ENCODE measurements at places on chromosomes 16 and 17.

DNA sequence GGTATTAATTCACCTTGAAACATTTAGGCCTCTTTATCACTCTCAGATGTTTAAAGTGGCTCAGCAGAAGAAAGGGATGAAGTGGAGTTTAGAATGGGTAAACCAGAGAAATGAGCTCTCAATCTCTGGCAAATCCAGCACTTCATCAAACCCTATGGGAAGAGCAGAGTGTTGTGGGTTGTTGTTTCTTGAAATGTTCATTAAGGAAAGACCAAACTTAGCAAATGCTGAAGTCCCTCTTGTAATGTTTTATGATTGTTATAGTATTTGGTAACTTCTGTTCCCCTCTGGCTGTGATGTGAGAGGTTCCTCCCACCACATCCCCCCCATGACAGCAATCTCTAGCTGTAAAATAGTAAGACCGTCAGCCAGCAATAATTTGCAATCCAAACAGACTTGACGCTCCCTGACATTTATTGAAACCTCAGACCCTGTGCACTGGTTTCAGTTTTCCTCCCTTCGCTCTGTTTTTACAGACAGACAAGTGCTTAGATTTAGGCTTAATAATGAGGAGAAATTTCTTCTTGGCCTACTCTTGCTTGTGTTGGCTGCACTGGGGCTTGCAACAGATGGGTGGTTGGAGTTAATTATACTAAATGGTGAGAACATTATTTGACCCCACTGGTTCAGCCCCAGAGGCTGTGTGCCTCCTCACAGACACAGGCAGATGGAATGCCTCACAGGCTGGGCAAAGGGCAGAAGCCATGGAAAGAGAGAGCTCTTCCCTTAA is 609.4 kb upstream of the SOX9 start:
- no peak for DNase-seq

- no peak for DNase-seq
These were observed 143.3 kb downstream of the AATF start for GRCh38 chr17:37092071-37092470.

- no peak for DNase-seq
These were observed 178.4 kb downstream of the CCDC182 start for GRCh38 chr17:57566721-57567120.

- no peak for DNase-seq
These were observed 10.6 kb downstream of the CDH16 start for GRCh38 chr16:66908116-66908515.

DNA sequence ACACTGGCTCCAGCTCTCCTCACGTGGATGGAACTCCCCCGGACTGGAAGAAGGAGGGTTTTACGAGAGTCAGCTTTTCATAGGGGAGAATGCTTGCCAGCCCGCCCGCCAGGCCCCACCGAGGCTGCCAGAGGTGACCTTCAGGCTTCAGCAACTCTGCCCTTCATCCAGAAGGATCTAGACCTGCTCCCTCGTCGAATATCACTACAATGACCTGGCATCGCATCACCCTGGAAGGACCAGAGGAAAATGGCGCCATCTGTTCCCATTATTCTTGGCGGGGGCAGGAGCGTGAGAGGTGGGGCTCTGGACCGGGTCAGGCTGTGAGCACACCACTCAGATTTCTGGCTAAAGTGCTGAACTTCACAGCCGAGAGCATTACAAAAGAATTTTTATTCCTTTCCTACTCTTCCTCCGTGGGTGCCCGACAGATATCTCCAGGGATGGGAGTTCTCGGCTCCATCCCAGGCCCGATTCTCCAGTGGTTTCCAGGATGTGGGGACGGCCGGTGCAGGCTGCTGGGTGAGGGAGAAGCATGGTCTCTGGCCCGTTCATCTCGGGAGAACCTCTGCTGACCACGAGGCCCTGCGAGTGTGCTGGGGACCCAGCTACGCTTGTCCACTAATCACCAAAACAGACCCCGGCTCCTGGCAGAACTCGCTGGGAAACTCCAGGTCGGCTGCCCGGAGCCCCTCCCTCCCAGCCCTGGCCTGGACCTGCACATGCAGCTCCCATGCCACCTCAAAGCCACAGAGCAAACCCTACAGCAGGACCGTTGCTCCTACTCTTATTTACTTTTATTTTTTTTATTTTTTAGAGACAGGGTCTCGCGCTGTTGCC is 36.8 kb upstream of the ZNF469 start:
- DNase-seq: no peak

GRCh38 chr16:66569827-66570405 is 3.7 kb downstream of the CMTM1 start:
- DNase-seq: no peak

DNA sequence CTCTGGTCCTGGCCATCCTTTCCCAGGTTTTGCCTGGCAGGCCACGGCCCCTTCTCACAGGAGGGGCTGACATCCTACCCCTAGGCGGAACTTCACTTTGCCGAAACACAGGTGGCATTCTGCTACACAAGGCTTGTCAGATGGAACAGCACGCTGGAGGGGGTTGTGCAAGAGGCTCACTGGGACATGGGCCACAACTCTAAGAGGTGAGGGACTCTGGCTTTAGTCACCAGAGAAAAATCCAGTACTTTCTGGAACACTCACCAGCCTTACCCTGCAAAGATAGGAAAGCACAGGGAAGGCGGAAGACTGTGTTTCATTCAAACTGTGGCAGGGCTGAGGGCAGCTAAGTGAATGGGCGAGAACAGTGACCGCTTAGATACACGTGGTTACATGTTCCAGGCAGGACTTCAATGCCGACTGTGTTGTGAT is 18.3 kb downstream of the CDC42EP4 start:
- DNase-seq: no peak

- no peak for DNase-seq
These were observed 4.8 kb upstream of the SIRT7 start for GRCh38 chr17:81922566-81923301.

DNA sequence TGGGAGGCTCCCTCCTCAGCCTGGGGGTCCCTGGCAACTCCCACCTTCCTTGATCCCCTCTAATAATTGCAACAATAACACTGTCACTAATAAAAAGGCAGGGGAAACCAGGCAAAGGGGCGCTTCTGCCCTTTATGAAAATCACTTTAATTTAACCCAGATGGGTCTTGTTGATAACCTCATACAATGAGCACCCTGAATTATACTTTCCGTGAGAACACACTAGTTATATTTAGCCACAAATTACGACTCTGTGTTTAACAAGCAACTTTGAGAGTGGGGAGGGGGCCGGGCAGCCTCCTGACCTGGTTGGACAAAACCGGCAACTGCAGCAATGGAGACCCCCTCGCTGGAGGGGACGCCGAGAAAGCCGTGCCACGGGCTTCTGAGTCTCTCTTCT is 5.7 kb upstream of the BAHCC1 start:
- no peak for DNase-seq

- no peak for DNase-seq
These were observed 8.2 kb downstream of the ARHGEF15 start for GRCh38 chr17:8318010-8318935.

DNA sequence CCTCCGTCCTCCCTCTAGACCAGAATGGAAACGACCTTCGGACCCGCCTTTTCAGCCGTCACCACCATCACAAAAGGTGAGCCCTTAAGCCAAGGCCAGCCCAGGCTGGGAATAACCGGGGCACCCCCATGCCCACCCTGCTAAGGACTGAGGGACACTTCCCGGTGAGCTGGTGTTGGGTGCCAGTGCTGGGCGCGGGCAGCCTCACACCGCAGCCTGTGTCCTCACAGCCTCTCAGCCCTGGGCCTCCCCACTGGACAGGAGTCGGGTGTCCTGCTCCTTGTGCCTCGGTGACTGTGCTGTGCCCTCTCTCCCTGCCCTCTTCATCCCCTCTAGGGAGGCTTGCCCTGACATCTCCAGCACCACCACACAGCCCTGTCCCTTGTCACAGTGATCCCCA is 10.3 kb downstream of the TRAF7 start:
- no peak for DNase-seq

DNA sequence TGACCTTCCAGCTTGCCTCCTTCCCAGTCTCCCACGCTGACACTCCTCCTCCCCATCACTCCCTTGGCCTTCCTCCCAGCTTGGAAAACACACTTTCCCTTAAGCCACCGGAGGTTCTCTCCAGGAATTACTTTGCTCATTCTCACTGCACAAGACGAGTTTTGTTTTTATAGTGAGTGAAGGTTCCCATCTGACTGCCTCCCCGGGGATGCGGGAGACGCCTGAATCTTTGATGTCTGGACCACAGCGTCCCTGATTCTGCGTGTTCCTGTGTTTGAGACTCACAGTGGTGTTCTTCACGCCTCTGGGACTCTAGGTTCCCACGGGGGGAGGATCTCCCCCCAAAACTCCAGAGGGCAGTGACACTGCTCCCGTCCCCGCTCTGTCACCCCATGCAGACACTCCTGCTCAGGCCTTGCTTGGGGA is 2.0 kb downstream of the DNAI2 start:
- DNase-seq: no peak

DNA sequence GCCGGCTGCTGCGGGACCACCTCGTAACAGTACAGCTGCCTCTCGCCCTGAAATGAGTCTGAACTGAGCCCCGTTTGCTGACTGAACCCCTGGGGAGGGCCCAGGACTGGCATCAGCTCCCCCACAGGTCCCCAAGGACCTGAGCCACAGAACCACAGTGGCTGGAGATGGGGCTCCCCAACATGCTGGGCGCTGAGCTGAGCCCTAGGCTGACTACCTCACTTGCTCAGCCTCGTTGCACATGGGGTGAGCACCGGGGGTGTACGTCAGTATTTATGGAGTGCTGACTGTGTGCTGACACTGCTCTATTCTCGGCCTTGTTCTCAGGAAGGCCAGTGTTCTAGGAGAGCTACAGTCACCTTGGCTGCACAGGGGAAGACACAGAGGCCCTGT is 6.6 kb upstream of the VASN start:
- no peak for DNase-seq

DNA sequence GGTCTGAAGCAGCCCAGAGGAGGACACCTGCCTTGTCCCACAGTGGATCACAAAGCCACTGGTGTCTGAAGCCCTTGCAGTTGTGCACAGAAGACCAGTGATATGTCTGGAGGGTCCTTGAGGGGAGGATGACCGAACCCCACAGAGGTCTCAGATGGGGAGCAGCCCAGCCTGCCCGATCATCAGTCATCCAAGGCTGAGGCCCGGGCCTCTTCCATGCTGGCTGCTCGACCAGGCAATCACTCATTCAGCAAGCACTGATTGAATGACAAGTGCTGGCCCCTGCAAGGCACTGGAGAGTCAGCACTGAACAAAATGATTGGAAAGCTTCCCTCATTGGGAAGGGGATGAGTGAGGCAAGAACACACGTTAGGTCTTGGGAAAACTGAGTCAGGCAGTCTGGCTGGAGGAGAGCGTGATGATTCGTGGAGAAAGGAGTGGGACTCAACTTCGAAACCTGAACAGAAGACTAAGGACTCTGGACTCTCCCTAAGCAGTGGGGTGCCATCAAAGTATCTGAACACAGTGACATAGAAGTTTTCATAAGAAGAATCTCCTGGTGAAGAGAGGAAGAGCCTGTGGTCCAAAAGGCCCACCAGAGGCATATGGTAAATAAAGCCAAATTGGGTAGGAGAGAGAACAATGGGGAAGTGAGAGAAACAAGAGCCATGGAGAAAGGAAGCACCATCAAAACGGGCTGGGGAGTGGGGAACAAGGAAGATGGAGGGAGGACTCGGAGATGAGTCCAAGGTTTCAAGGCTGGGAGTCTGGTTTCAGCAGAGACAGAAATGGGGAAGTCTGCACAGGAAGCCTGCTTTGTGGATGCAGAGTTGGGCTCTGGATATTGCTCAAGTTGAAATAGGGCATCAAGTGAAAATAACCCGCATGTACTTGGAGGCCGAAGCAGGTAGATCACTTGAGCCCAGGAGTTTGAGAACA is 10.2 kb downstream of the PIK3R5 start:
- DNase-seq: no peak

DNA sequence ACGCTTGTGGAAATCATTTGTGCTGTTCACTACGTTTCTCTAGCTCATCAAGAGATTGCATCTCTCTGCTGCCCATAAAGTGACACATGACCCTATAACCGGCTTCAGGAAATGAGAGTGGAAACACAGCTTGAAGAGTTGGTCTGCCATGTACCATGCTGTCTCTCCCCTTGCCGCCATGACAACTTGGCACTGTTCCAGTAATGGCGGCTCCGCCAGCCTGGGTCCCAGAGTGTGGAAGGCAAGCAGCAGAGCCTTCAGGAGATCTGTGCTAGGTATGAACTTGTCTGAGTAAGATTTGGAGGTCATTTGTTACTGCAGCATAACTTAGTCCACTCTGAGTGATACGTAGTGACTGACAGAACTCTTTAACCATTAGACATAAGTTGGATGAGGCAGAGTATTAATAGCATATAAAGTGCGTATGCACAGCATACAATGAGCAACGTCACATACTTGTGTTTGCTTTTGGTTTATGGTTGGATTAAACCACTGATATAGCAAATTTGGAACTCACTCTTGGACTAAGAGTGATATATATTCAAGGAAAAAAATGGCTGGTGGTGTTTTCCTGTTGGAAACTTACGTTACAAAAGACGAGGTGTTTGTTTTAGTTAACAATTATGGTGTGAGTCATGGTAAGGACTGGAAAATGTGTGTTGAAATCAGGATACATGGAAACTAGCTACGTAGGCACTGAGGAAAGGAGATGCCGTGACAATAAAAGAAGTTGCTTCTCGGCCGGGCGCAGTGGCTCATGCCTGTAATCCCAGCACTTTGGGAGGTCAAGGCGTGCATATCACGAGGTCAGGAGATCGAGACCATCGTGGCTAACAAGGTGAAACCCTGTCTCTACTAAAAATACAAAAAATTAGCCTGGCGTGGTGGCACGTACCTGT is 24.4 kb upstream of the PMP22 start:
- DNase-seq: no peak

- no peak for DNase-seq
These were observed 90.5 kb upstream of the MAF start for GRCh38 chr16:79691007-79691406.

- no peak for DNase-seq
These were observed 114.9 kb downstream of the ZNF778 start for GRCh38 chr16:89332243-89332901.

GRCh38 chr16:27245276-27246172 is 23.0 kb downstream of the NSMCE1 start:
- DNase-seq: no peak

DNA sequence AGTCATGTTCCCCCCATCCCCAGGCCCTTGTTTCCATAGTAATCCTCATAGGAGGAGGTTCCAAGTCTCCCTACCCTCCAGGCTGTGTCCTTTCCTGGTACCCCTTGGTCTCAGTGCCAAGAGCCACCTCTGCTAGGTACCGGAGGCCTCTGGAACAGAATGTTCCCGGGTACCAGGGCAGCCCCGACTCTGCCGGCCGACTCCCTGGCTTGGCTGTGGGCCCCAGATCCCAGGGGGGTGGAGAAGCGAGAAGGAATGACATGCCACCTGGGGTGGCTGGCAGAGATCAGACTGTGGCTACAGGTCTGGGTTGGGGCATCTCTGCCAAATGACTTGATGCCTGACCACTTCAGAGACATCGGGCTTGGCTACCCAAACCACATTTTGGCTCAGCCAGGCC is 3.6 kb downstream of the STAC2 start:
- DNase-seq: no peak

Measured in stimulated activated CD8-positive, alpha-beta memory T cell treated with anti-CD3 and anti-CD28 coated beads, Interleukin-4, amount 100 ng/mL, for 1 hour (primary cell).